ENCODE measurements at places on chromosomes 1 and 21.

GRCh38 chr1:56533621-56534020 lies 45.7 kb downstream of the PLPP3 start:
- DNase-seq, result no peak

- DNase-seq, result no peak
These were observed 5.1 kb upstream of the ELAVL4 start for GRCh38 chr1:50103615-50104081.

DNA sequence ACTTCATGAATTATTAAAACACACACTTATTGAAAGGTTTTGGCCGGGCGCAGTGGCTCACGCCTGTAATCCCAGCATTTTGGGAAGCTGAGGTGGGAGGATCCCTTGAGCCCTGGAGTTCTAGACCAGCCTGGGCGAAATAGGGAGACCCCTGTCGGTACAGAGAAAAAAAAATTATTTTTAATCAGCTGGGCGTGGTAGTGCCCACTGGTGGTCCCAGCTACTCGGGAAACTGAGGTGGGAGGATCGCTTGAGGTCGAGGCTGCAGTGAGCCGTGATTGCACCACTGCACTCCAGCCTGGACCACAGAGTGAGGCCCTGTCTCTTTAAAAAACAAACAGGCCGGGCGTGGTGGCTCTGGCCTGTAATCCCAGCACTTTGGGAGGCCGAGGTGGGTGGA lies 1.7 kb downstream of the GABPB2 start:
- DNase-seq, result no peak

GRCh38 chr1:162276493-162276892 lies 100.2 kb downstream of the SPATA46 start:
- no peak for DNase-seq

GRCh38 chr1:42784946-42785693 lies at the start of gene TMEM269:
TSS of gene TMEM269 (plus strand) at chr1:42784991. CDS start at chr1:42789894, 4,903 bp downstream.
- peak; percentile 25 for DNase-seq

DNA sequence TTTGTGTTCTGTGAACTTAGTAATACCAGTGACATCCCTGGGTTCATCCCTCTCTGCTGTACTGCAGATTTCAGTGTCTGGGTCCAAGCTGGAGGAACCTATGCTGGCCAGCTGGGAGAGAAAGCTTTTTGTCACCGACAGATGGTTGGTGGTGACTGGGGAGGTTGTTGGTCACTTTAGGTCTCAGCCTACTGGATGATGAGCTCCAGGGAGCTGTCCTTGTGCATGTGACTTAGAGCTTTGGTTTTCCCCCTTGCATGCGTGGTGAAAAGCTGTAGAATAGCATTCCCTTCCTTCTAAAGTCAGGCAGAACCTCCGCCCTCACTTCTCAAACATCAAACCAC lies 22.9 kb upstream of the IKBKE start:
- no peak for DNase-seq

GRCh38 chr1:75010547-75010946 lies 123.6 kb upstream of the LHX8 start:
- no peak for DNase-seq

GRCh38 chr1:225418598-225418997 lies 9.2 kb downstream of the LBR start:
- no peak for DNase-seq

DNA sequence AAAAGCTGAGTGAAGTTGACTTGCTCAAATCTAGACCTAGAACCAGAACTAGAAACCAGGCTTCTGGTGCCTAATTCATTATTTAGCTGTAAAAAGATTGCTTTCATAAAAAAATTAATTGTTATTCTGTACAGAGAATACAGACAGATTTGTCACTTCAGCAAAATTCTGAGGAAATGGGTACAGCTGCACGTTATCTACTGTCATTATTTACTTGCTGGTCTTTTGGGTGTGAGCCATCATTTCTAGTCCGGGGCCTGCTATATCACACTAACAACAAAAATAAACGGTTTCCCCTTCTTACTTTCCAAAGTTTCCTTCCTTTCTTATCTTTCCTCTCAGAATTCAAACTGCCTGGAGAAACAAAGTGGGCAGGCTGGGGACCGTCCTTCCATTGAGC lies 68.3 kb downstream of the PTGER3 start:
- DNase-seq, result no peak

DNA sequence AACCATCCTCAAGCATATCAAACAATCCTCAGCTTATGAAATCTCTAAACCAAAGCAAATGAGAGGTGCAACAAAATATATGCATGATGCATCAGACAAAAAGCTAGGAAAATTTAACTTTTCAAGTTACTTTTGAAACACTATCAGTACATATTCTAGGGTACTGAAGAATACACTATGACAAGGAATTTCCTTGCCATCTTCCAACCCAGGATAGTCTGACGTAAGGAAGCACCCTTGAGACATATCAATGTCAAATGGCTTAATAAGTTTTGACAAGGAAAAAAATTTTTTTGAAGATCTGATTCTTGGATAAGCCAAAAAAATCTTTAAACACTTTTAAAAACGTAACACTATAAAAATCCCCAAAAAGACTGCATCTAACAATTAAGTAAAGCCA lies 64.9 kb downstream of the KIFAP3 start:
- no peak for DNase-seq

GRCh38 chr1:55057956-55058298 lies 18.6 kb downstream of the PCSK9 start:
- DNase-seq, result no peak

DNA sequence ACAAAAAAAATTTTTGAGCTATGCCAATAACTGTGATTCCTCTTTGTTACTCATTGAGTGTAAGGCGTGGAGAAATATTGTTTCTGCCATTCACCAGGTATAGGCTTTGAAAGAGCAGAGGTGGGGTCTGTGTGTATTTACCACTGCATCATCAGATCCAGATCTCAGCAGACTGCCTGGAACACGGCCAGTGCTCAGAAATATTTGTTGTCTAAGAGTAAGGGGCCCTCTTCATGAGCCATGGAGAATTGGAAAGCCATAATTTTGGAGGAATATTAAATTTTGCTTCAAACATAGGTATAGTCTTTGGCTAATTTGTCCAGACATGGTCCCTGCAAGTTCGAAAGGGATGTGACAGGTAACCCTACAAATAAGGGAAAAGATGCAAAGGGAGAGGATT lies 231.3 kb upstream of the IRF2BP2 start:
- DNase-seq, result no peak

DNA sequence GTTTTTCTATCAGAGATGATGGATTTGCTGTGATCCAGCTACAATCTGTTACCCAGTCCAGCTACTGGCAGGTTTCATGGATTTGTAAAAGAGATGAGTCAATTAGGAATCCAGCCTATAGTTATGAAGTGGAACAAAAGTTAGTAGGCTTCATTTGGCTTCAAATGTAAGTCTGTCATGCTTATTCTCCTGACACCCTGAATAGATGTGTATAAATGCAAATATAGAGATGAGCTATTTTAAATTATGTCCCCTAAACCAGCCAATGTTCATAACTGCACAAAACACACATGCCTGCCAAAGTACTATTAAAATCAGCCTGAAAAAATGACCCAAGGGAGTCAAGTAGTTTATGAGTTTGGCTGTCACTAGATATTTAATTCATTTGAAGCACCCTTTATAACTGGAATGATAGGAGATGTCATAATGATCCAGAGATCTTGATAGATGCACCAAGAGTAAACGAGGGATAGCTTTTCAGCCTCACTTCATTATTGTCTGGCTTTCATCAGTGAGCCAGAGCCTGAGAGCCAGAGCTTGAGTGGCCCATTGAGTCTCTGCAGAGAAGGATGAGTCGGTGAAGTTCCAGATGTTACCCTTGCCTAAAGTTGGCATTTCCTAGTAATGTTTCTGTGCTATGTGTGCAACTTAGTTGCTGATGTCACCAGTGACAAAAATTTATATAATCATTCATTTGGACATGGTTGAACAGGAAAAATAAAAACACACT lies 11.8 kb upstream of the NTMT2 start:
- no peak for DNase-seq

DNA sequence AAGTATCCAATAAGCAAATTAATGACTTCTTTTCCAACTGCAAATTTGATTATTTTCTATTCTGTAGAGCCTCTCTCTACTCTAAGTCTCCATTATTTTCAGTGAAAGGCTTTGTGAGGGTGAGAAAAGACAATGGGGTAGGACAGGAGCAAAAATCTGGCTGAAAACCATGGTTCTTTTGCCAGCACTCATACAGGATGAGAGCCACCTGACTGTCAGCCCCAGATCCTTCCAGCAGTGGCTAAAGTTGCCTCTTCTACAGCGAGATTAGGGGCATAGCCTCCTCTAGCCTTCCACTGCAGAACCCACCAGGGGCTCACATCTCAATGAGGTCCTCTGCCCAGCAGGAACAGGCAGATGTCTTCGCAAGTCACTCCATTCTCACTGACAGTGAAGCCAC lies 23.7 kb downstream of the NMNAT2 start:
- DNase-seq, result no peak

- DNase-seq, result no peak
These were observed 43.4 kb upstream of the RHOU start for GRCh38 chr1:228691926-228692325.

- DNase-seq, result no peak
These were observed 19.6 kb upstream of the FAM89A start for GRCh38 chr1:231059566-231060193.

DNA sequence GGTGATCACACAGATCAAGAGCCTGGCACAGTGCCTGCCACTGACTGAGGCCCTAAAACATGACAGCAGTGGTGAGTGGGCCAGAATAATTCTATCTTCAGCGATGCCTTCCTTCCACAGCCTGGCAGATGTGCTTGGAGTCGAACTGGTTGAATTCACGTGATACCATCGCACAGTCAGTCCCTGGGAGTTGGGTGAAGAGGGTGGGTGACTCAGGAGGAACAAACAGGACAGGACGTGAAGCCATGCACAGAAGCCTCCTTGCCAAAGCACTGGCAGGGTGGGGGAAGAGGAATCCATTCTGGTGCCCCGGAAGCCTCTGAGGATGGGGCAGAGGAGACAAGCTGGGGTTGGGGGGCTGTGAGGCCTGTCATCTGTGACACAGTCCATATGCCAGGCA lies 80.3 kb upstream of the WNT4 start:
- no peak for DNase-seq

DNA sequence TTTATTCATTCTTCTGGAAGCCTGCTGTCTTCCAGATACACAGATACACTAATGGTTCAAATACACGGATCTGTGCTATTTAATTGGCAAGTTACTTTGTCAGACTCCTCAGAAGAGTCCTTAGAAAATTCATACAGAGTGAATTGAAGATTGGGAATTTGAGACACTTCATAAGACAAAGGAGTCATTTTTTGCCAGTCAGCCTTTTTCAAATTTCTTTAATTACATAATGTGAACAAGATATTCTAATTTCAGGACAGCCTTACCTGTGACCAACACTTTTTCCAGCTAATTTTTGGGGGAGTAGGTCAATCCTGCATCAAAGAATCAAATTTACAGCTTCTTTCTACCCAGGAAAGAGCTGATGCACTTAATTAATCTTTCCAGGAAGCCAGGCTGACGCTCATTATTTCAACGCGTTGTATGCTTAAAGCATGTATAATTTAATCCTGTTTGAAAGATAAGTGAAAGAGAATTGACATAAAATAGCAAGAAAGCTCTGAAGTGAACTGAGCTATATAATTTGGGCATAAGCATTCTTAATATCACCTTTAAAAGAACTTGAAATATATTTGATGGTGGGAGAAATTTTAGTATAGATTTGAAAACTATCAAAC lies 12.8 kb upstream of the NRIP1 start:
- no peak for DNase-seq

DNA sequence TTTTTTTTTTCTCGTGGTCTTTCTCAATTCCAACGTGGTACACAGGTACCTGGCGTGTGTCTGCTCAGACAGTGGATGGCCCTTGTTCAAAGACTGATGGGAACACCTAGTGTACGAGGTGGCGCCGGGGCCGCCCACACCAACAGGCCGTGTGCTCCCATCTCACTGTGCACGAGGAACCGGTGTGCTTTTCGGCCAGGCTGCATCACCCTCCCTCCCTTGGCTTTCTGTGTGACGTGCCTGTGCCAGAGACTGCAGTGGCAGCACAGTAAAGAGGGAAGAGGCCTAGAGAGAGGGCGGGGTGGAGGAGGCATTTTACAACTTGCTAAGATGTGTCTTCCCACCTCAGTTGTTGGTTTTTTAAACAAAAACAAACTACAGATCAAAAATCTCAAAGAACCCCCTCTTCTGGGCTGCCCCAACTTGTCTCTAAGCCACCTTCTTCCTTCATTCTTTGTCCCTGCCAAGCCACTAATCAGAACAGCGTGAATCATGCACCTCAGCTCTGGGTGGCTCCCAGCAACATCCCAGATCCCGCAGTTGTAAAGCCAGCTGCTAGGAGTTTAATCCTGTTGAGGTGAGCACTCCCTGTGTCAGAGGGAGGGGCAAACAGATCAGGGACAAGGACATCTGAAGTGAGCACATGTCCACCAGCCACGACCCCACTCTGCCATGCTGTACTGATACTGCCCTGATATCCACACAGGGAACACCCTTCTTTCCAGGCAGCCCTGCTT lies 20.7 kb downstream of the IRF2BP2 start:
- DNase-seq, result no peak

GRCh38 chr21:26563856-26564503 lies 9.1 kb downstream of the CYYR1 start:
- no peak for DNase-seq

GRCh38 chr1:59967141-59967697 lies 40.6 kb upstream of the CYP2J2 start:
- no peak for DNase-seq

DNA sequence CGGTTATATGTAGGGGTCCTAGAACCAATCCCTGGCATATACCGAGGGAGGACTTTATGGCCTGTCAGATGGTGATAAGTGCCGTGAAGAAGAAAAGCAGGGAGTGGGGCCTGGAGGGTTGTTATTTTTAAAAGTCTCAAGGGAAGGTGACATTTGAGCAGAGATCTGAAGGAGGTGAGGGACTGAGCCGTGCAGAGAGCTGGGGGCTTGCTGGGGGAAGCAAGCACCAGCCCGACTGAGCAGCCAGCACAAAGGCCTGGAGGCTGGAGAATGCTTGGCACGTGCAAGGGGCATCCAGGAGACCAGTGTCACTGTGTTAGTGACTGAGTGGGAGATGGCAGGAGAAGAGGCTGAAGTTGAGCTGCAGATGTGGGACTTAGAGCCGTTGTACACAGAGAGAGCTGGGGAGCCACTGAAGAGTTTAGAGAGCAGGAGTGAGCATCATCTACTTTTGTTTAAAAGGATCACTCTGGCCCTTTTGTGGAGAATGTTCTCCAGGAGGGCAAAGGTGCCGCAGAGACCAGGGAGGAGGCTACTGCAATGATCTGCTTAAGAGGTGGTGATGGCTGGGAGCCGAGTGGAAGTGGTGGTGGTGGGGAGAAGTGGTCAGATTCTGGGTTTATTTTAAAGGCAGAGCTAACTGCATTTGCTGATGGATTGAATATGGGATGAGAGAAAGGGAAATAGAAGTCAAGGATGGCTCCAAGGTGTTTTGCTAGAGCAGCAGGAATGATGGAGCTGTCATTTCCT lies 31.2 kb downstream of the PTPRU start:
- no peak for DNase-seq

DNA sequence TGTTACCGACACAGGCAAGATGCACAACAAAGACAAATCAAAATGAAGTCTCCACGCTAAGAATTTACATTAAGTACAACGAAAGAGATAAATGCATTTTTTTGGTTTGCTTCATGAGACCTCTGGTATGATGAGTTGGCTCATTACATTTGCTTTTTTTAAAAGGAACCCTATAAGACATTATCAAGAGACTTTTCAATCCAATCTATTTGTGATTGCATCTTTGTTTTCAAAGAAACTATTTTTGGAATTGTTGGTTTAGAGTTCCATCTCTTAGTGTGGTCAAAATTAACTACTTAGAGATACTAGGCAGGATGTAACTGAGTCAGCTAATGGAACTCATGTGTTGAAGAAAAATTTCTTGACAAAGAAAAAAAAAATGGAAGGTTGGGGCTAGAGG lies 200.1 kb downstream of the ZC3H11B start:
- no peak for DNase-seq

GRCh38 chr1:167185974-167186657 lies 34.6 kb upstream of the POU2F1 start:
- DNase-seq, result no peak

Measured in activated CD4-positive, alpha-beta T cell treated with anti-CD3 and anti-CD28 coated beads for 24 hours (primary cell).